ENCODE measurements at places on chromosomes 13 and 19. TPM values are rescaled to one million over a fixed set of nuclear protein-coding genes. Genes with fewer than 3 reads are reported as not detected.

GRCh38 chr13:93963266-93964145, 516.0 kb downstream of the DCT start:
- DNase-seq = peak; percentile 61

DNA sequence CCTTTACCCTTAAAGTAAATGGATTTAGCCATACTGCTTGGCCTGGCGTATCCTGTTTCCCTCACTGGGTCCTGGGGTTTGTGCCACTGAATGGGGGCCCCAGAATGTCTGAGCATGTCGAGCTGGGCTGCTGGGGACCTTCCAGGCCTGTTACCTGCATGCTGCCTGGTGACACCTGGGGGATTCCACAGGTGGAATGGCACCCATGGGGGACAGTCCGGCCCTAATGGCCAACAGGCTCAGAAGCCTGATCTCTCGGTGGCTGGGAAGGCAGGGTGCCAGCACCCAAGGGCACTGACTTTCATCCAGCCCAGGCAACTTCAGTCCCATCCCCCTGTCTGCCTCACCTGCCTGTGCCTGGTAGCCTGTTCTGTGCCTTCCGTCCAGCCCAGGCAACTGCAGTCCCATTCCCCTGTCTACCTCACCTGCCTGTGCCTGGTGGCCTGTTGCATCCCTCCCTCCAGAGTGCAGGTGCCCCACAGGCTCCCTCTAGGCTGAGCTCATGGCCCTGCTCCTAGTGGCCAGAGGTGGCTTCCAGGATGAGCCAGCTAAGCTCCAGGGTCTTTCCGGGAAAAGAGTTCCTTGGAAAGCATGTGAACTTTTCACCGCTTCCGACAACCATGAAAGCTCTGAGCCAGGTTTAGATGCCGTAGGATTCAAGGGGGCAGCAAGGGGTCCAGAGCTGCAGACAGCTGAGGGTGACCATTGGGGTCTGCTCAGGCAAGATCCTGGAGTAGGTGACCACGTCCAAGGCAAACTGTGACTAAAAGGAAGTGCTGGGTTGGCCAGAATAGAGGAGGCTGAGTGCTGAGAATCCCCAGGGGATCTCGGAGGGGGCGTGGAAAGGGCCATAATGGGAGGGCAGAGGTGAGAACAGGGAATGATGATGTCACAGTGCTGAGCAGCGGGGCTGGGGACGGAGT, 30.3 kb upstream of the ZNF492 start:
- DNase-seq = no peak

GRCh38 chr19:50718255-50719118, 1.1 kb downstream of the SHANK1 start:
- no peak for DNase-seq

DNA sequence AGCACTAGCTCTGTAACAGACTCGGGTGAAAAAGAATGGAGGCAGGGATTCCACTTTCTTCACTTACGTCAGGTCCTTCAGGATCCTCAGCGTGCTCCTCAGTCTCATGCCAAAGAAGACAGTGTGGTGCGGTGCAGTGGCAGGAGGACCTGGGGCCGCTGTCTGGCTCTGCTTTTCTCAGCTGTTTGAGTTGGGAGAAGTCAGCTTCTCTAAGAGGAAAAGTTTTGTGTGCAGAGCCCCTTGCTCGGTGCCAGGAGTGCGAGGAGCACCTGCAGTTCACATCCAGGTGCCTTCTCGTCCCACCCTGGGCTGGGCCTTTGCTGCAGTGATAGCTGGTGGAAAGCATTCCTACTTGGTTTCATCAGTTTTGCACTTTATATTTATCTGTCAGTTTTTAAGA, 77.9 kb upstream of the TEX29 start:
- no peak for DNase-seq

DNA sequence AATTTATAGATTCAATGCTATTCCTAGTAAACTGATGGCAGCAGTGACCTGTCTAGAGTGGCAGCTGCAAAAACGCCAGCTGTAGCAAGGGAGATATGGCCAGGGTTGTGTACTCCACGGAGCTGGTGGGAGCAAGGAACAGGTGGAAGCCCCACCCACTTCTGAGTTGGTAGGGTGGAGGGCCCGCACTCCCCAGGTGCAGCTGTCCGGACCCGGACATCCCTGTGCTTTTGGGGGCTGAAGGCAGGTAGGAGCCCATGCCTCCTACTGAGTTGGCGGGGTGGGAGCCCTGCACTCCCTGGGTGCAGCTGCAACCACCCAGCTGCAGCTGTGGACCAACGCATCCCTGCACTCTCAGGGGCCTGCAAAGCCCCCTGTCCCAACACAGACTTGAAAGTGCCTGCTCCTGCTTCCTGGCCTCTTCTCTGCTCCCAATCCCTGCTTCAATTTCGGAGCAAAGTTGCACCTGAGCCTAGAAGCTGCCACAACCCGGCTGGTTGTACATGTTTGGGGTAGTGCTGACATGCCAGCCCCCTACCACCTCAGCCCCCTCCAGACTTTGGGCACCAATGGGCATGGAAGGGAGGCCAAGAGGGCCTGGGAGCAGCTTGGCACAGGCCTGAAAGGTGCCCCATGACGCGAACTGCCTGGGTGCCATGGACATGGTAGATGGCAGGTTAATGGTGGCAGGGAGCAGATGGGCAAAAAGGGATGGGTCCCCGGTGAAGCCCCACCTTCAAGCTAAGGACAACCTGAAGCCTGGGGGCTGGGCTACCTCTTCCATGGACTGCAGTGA, 19.8 kb downstream of the UGGT2 start:
- DNase-seq = no peak

DNA sequence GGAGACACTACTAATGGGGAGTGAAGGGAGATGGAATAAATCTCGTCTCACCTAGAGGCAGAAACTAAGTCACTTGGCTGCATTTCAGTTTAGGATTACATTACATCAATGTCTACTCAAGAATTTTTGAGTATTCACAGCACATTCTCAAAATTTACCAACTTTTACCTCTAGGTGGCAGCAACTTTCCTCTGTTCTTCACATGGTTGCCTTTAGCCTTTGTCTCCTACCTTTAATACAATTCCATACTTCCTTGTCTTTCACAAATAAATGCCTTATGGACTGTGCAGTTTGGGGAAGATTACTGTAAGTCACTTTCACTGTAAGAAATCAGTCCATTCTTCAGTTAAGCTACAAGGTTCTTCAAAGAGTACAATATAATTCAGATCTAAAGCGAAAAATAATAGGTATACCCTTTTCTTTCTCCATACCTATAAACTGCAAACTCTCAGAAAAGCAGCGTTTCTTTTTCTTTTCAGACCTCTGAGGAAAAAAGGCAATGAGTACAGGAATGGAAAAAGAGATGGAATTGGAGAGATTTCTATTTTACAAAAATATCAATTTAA, 379.4 kb downstream of the KLF12 start:
- DNase-seq = peak; percentile 64

DNA sequence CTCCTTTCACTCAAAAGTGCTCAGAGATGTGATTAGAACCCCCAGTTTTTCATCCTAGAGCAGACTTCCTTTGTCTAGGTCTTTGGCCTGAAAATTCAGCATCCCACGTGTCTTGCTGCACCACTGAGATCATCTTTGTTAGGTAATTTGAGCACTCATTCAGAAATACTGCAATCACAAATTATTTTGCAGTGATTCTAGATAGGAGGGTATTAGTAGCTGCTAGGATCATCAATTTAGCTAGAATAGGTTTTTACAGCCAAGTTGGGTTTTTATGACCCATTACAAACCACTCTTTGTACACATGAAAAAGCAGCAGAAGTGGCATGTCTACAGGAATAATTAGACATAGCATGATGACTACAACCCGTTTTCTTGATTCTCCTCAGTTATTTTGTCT, 219.6 kb downstream of the GPC6 start:
- no peak for DNase-seq

DNA sequence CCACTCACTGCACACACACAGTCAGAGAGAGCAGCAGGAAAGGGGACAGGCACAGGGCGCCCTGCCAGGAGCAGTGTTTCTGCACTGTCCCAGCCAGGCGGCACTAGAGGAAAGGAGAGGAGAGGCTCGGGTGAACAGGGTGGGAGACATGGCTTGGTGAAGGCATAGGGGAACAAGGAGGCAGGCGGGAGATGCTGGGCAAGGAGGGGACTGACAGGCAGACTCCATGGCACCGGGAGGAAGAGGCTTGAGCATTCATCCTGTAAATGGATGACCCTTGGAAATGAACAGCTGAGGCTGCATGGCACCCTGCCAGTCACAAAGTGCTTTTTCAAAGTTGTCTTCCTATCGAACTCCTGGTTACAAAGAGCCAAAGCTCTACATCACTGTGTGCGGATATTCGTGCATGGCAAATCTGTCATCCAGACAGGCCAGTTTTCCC, 22.4 kb downstream of the MED26 start:
- DNase-seq = no peak

DNA sequence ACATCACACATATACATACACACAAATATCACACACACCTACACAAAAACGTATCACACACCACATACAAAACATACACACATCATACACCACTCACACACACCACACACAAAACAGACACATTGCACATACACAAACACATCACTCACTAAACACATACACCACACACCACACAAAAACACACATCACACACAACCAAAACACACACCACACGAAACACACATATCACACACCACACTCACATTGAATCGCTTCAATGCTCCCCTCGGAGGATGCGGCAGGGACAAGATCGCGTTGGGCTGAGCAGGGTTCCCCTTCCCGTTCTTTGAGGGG, 131.5 kb downstream of the CRYL1 start:
- DNase-seq = no peak

DNA sequence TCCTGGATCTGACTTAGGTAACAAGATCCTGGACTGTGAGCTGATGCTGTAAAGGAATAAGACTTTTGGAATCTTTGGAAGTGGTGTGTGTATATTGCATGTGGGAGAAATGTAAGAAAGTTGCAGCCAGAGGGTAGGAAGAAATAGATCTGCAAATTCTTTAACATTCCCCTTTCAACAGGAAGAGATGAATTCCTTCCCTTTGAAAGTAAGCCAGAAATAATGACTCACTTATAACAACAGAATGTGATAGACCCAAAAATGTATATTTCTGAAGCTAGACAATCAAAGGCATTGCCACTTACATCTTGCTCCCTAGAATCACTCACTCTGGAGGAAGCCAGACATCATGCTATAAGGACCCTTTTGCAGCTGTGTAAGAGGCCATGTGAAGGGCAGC, 9.8 kb upstream of the SIAH3 start:
- peak; percentile 15 for DNase-seq

DNA sequence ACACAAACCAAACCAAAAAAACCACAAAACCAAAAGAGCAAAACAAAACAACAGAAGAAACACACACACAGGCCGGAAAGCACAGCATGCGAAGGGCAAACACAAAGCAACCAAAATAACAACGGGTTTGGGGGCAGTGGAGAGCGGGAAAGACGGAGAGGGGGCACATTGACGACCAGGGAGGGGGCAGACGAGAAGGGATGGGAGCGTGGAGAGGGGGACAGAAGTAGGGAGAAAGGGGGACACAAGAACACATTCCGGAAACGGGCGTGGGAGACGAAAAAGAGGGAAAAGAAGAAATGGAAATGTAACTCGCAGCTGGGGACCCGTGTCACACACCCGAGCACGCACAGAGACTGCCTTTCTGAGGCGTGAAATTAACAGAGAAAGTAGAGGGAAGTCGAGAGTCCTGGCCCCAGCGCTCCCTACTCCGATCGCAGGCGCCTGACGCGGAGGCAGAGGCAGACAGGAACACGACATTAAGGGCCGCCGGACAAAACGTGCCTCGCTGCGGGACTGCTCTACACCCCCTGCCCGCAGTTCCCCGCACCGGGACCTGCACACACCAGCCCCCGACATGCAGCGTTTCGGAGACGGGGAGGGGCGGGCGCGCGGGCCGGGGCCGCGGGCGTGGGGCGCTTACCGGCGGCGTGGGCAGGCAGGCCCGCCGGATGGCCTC, 652 bp downstream of the POU4F1 start:
- DNase-seq = no peak

DNA sequence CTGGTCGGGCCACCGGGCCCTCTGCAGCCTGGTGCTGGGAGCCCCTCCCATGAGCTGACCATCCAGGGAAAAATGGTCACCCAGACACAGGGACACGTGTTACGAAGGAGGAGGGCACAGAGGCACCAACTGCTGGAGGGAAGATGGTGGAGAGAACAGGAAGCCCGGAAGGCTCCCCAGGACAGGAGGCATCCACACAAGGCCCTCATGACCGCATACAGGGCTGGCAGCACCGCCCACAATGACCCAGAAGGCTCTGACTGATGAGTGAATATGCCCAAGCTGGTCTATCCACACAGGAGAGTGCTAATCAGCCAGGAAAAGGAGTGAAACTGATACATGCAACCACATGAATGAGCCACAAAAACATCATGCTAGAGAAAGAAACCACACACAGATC, 14.0 kb upstream of the TMEM86B start:
- no peak for DNase-seq

DNA sequence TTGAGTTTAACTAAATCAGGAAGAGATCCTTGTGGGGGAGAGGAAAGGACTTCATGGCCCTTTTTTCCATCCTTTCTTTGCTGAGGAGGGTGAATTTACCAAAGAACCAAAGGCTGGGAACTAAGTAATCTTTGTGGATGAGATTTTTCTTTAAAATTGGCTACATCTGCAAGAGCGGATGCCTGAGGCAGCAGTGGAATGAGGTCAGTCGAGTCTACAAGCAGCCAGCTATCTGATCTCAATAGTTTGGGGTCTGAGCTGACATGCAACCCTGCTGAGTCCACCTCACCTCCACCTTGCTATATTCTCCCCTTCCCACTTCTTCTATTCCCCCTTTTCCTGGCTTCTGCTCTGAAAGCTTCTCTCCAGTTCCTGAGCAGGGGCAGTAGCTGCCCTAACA, 3.6 kb upstream of the DNAJC15 start:
- no peak for DNase-seq

Gene ZNF66
- 5.2 TPM for total RNA-seq

Gene TMEM86B
- total RNA-seq = not detected

Gene KASH5
- not detected for total RNA-seq

Gene TEX29
- not detected for total RNA-seq

Gene FAAP24
- 1.3 TPM for total RNA-seq

Gene TMEM150B
- not detected for total RNA-seq

Gene KIR2DL4
- total RNA-seq = not detected

Gene FCGBP
- total RNA-seq = 26.3 TPM

Gene ZNF578
- 6.5 TPM for total RNA-seq

Gene CCDC9
- 9.8 TPM for total RNA-seq

Gene TMEM59L
- 0.40 TPM for total RNA-seq
